ENCODE measurements at places on chromosomes 4 and X. TPM values are rescaled to one million over a fixed set of nuclear protein-coding genes. Genes with fewer than 3 reads are reported as not detected.

The BCOR gene
- total RNA-seq, result 26.6 TPM

The LAMTOR3 gene
- 1.7 TPM for total RNA-seq

DNA sequence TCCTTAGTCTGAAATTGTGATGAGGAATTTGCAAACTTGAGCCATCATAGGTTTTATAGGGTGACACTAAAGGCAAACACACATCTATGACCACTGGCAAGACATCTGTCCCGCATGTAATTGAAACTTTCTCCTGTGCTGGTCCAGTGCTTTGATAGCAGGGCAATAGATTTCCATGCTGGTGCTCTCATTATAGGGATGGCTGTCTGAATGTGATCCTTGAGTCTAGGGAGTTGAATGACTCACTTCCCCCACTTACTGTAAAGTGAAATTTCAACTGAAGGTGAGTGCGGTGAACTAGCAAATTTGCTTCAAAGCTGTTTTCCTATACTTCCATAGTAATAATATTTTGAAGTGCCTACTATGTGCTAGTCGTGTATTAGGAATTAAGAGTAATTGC is 1630.0 kb downstream of the STIM2 start:
- H3K36me3 ChIP-seq, result no peaks in the 10 kb centered on the region
- no peak overlapping the region for H3K4me3 ChIP-seq
- H3K27me3 ChIP-seq, result no peaks in the 10 kb centered on the region
- H3K4me1 ChIP-seq, result no peaks in the 10 kb centered on the region
- no peak for DNase-seq

DNA sequence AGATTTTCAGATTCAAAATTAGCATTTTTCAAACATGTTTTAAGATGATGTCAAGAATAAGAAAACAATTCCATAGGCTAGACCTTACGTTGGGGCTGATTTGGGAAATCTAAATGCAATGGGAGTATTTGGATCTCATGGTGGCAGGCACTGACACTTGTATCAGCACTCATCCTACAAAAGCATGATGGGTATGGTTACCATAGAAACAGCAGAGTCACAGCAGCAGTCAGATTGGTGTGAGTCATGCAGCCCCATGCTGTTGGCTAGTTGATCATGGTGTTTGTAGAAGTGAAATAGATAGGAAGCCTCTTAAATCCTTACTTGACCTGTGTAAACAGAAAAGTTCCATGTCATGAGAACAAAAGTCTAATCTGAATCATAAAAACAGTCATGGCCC is 1637.3 kb upstream of the PABPC4L start:
- no peak overlapping the region for H3K4me3 ChIP-seq
- H3K36me3 ChIP-seq, result no peaks in the 10 kb centered on the region
- no peaks in the 10 kb centered on the region for H3K27me3 ChIP-seq
- H3K27ac ChIP-seq, result no peak overlapping the region

Measured in stomach (tissue), 19 donors.